Metanephros (tissue), 2 donors: ENCODE measurements at places on chromosomes 7 and 10. TPM values are rescaled to one million over a fixed set of nuclear protein-coding genes. Genes with fewer than 3 reads are reported as not detected.

Gene EGFR
- total RNA-seq: 38.5 TPM

Gene MKI67
- total RNA-seq: 17.6 TPM

Gene KNDC1
- total RNA-seq: 8.3 TPM

Gene RBP3
- total RNA-seq: not detected

Gene ABCB8
- total RNA-seq: 24.6 TPM

Gene PIK3AP1
- total RNA-seq: 10.5 TPM

Gene GNB2
- total RNA-seq: 209 TPM

Gene TUBB8
- 0.12 TPM for total RNA-seq

Gene MBL2
- not detected for total RNA-seq

Gene DLD
- total RNA-seq: 74.3 TPM

Gene GIMAP7
- total RNA-seq: 8.0 TPM

Gene ANKRD26
- total RNA-seq: 18.5 TPM

Gene ACSL5
- total RNA-seq: 7.0 TPM

Gene RBM48
- 15.9 TPM for total RNA-seq
